ENCODE measurements at places on chromosomes 6 and 20.

- no peak for DNase-seq
Observed at GRCh38 chr20:50373674-50374286, 136.4 kb upstream of the PTPN1 start.

GRCh38 chr6:79789896-79790295 lies 157.5 kb downstream of the ELOVL4 start:
- no peak for DNase-seq

DNA sequence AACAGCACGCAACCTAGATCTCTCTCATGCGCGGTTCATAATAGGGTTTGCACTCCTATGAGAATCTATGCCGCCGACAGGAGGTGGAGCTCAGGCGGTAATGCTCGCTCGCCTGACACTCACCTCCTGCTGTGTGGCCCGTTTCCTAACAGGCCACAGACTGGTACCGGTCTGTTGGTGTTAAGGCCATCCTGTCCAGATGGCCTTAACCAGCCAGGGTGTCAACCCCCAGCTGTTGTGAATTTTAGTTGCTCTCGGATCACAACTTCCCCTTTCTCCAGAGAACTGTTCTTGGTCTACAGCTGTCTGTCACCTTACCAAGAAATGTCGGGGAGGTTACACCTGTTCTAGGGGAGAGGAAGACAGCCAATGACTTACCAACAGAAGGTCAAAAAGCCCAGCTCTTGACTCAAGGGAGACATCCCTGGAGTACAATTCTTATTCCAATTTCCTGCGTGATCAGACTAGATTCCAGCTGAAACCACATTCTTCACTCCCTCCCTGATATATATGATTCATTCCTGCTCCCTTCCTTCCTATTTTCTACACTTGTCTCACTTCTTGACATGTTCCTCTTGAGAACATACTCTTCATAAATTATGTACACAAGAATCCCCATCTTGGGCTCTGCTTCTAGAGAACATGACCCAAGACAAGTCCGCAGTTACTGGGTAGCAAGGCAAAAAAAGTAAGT lies 23.1 kb upstream of the DNAAF9 start:
- DNase-seq: no peak

DNA sequence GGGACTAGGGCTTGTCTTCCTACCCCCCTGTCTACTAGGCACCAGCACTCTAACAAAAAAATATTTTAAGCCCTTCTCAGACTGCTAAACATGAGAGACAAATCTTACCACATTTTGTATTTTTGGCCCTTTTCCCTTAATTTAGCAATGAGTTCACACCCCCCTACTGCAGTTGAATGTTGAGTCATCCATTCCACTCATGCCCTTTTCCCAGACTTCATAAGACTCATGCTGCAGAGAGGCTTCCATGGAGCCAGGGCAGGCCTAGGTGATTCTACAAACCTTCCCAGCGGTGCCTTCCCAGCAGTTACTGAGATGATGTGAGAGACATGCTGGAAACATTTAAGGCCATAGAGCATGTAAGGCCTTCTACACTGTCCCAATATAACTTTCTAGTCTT lies 53.9 kb downstream of the PXDC1 start:
- DNase-seq: no peak

- no peak for DNase-seq
Observed at GRCh38 chr20:35327074-35327976, 35.1 kb upstream of the FAM83C start.
